Epithelial cell of proximal tubule (primary cell): ENCODE measurements at places on chromosomes 13 and 19.

DNA sequence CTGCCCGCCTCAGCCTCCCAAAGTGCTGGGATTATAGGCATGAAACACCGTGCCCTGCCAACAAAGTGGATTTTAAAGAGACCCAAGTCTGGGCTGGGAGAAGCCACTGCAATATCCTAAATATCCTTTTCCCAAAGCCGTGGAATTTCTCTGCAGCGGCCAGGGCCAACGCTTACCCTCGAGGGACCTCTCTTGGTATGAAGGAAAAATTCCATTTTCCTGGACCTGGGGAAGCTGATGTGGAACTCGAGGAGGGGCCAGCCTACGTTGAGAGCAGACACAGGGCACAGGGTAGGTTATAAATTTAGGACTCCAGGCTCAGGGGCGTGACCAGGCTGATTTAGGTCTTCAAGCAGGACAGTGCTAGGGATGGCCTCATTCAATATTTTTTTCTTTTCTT lies 17.7 kb upstream of the UPF1 start:
- DNase-seq, result no peak

GRCh38 chr19:30229525-30230174 lies 142.5 kb upstream of the ZNF536 start:
- DNase-seq, result no peak

GRCh38 chr13:80011448-80012212 lies 329.3 kb downstream of the SPRY2 start:
- DNase-seq, result no peak

- no peak for DNase-seq
Measured at GRCh38 chr19:4550018-4550417, 9.5 kb downstream of the SEMA6B start.

GRCh38 chr13:80737513-80737912 lies 396.6 kb upstream of the SPRY2 start:
- no peak for DNase-seq

- DNase-seq, result no peak
Measured at GRCh38 chr13:59730026-59730425, 433.7 kb downstream of the DIAPH3 start.
